ENCODE measurements at places on chromosomes 1 and 21.

DNA sequence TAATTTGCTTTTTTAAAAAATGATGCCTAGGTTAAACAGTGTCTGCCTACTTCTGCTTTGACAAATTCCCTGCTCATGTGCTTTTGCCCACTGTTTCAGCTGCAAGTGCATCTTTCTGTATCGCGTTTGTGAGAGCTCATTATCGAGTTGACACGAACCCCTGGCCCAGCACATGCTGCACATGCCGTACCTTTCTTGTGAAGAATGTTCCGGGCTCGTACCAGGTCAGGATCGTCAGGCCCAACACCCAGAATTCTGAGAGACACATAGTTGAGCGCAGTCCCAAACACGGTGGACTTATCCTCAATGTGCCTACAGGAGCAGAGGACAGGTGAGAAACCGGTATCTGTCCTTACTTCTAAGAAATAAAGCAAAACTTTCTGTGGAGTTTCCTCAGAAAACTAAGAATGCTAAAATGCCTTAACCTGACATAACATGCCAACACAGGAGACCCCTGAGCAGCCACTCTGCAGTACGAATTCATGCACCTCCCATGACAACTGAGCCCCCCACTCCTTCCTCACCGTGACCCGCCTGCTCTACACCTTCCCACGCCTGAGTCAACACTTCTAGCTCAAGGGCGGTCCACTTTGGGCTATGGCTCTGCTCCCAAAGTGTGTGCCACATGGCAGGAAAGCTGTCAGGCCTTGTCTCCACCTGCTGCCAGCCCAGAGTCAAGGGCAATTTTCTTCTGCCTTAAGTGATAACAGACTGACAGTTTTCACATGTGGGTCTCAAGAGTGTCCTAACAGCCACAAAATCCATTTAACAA lies 6.7 kb downstream of the LSS start:
- DNase-seq, result no peak

- DNase-seq, result no peak
These were observed 128.4 kb upstream of the ZC3H11B start for GRCh38 chr1:219741011-219741970.

GRCh38 chr1:22208268-22208972 lies 65.5 kb upstream of the WNT4 start:
- no peak for DNase-seq

DNA sequence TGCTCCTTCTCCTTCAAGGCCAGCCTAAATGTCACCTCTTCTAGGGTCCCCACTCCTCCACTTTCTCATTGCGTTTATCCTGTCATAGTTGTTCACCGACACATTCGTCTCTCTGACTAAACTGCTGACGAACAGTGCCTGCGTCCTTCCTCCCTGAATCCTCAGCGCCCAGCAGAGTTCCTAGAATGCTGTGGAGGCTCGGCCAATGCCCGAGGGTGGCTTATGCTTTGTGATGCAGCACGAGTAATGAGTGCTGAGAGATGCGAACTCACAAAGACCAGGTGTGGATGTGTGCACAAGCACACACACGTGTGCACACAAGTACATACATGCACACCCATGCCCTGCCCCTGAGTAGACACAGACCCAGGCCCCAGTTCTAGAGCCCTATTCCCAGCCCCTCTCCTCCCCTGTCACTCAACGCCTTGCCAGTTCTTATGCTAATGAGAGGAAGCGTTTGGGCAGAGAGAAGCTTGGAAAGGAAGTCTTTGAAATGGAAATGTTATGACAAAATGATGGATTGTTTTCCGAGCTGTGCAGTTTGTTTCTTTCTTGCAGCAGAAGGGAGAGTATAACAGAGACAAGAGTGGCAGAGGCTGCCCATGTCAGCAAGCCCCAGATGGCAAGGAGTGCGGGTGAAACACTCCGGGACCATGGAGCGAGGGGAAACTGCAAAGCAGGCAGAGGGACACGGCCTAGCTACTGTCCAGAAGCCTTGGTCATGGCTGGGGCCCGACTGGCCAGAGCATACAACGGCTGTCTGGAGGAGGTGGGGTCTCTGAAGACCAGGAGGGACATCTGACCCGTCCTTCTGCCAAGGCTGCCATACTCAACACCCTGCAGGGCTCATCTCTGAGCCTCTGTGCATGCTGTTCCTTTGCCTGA lies 24.2 kb downstream of the KCNA10 start:
- no peak for DNase-seq

DNA sequence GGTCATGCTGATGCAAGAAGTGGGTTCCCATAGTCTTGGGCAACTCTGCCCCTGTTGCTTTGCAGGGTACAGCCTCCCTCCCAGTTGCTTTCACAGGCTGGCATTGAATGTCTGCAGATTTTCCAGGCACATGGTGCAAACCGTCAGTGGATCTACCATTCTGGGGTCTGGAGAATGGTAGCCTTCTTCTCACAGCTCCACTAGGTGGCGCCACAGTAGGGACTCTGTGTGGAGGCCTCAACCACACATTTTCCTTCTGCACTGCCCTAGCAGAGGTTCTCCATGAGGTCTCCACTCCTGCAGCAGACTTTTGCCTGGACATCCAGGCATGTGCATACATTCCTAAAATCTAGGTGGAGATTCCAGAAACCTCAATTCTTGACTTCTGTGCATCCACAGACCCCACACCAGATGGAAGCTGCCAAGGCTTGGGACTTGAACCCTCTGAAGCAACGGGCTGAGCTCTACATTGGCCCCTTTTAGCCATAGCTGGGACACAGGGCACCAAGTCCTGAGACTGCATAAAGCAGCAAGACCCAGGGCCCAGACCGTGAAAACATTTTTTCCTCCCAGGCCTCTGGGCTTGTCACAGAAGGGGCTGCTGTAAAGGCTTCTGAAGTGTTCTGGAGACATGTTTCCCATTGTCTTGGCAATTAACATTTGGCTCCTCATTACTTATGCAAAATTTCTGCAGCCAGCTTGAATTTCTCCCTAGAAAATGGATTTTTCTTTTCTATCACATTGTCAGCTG lies 466.2 kb upstream of the PBX1 start:
- no peak for DNase-seq

- no peak for DNase-seq
These were observed 14.0 kb upstream of the SHISA4 start for GRCh38 chr1:201874672-201875071.

GRCh38 chr1:195185321-195185720 lies 1422.9 kb downstream of the KCNT2 start:
- no peak for DNase-seq

- no peak for DNase-seq
These were observed 29.7 kb downstream of the SSBP3 start for GRCh38 chr1:54376430-54377039.

GRCh38 chr1:17665950-17666720 lies 89.0 kb upstream of the ACTL8 start:
- no peak for DNase-seq

DNA sequence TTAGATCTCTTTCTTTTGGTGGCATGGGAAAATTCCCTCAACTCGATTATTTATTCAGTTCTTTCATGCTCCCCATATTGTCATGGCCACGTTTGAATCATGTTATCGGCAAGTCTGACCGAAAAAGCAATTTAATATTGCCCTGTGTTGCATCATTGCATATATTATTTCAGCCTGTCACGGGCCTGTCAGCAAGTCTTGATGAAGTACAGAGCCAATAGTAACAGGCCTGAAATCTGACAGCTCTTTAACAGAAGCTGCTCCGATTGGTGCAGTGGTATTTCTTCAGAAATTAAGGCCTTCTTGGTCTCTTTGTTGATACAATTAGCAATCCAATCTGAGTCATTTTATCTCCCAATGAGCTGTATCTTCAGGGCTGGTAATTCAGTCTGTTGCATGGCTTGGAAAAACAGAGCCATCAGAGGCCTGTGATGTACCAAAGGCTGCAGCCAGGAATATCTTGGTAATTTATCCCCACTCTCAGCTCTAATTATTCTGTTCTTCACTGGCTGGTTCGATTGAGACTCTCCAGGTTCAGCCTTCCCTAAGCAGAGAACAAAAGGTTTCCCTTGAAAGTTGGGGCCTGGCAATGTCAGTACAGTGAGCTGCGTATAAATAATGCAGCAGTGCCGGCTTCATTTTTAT lies 149.5 kb downstream of the FGGY start:
- DNase-seq, result no peak

- no peak for DNase-seq
These were observed 9.7 kb downstream of the DNASE2B start for GRCh38 chr1:84407958-84408422.
